Stimulated activated CD4-positive, alpha-beta T cell treated with anti-CD3 and anti-CD28 coated beads, TNF-alpha, amount 100 ng/mL, for 48 hours (primary cell): ENCODE measurements at places on chromosomes 5 and 9.

DNA sequence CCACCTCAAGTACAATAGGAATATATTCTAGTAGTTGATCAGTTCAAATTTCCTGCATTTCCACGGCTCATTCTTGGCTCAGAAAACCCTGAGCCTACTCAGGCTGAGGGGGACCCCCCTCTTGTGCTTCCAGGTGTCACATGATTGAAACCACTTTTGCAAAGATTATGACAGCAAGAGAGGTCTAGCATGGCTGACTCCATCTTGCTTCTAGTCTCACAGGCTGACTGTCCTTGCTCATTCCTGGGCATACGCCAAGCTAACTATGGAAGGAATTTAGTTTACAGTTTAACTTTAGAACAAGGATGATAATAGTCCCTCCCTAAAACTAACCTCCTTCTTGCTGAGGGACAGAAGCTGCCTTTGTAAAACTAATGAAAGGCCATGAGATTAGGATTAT is 154.1 kb downstream of the SNX18 start:
- DNase-seq: no peak

DNA sequence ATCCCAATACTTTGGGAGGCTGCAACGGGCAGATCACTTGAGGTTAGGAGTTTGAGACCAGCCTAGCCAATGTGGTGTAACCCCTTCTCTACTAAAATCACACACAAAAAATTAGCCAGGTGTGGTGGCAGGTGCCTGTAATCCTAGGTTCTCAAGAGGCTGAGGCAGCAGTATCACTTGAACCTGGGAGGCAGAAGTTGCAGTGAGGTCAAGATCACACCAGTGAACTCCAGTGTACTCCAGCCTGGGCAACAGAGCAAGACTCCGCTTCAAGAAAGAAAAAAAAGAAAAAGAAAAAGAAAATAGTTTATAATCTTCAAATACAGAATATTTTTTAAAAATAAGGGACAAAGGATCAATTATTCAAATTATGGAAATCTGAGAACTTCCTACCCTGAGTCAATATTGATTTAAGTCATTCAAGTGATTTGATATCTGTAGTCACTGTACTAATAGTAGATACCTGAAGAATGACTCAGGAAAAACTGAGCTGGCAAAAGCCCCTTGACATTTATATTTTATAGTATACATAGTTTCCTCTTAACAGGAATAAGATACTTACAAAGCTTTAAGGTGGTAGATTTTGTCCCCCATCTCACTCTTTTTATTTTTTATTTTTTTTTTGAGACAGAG is 61.8 kb downstream of the PTBP3 start:
- DNase-seq: no peak

DNA sequence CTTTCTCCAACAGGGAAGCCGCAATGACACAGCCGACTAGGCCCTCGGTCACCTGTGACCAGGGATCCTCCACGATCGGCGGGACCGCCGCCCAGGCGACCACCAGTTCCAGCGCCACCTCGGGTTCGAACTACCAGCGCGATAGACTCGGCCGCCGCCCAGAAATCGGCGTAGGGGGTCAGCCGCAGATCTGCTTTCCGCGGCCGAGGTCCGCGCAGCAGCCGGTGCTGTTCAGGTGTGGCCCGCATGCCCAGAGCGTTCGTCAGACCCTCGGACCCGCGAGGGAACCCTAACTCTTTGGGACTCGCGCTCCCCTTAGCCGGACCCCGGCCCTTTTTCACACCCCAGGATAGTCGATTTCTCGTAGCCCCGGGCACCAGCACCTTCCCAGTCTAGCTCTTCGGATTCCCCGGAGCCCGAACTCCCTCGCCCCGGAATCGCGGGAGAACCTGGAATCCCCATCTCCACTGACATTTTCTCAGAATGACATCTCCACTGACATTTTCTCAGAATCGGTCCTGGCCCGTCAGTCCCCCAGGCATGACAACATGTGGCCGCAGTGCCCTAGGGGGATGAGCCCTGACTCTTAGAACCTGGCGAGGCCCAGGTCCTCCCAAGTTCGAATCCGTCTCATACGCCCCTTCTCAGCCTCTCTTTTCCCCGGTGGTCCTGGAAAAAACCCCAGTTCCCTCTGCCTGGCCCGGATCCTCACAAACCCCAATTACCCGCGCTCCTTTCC is 428 bp downstream of the C5orf52 start:
- no peak for DNase-seq

- no peak for DNase-seq
Observed at GRCh38 chr9:112194969-112195431, 19.9 kb upstream of the SUSD1 start.

GRCh38 chr5:93274291-93274690 is 306.7 kb downstream of the NR2F1-AS1 start:
- no peak for DNase-seq

GRCh38 chr9:20989923-20990341 is 41.5 kb downstream of the HACD4 start:
- DNase-seq: no peak

GRCh38 chr5:176355400-176356178 is 6.0 kb downstream of the KIAA1191 start:
- DNase-seq: no peak

DNA sequence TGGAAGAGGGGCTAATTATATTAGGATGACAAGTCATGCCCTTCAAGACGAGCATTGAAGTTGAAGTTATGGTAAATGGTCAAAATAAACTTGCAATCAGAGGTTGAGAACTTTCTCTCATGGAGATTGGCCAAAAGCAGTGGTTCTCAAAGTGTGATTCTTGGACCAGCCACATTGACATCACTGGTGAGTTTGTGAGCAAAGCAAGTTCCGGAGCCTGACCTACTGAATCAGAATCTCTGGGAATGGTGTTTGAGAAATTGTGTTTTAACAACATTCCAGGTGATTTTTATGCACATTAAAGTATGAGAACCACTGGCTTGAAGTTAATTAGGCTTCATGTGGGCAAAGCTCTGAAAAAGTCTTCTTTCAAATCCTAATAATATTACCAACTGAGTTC is 403.5 kb downstream of the ZSWIM6 start:
- DNase-seq: no peak
